ENCODE measurements at places on chromosomes 3 and 15. TPM values are rescaled to one million over a fixed set of nuclear protein-coding genes. Genes with fewer than 3 reads are reported as not detected.

DNA sequence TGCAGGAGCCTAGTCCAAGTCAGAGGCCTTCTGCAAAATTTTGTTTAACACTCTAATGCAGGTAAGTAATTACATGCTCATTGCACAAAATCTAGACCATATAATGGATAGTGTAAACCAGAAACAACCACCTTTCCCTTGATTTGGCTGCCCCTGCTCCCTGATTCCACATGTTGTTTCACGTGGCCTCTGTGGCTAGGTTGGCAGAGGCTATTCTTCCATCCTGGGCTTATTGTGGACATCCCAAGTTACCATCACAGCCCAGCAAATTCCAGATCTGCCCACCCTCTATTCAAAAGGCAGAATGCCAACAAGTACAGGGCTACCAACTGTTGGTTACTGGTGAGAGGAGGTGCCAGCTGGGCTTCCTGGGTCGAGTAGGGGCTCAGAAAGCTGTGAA, 794.5 kb upstream of the GRM7 start:
- H3K27ac ChIP-seq = no peak overlapping the region
- H3K36me3 ChIP-seq = no peaks in the 10 kb centered on the region
- H3K4me1 ChIP-seq = no peaks in the 10 kb centered on the region

GRCh38 chr3:68912376-68912775, 20.0 kb downstream of the TAFA4 start:
- no peak for DNase-seq
- no peak overlapping the region for H3K4me3 ChIP-seq
- H3K27ac ChIP-seq = no peak overlapping the region
- peaks cover 84% of the 10 kb centered on the region for H3K27me3 ChIP-seq
- H3K4me1 ChIP-seq = no peaks in the 10 kb centered on the region
- H3K36me3 ChIP-seq = no peaks in the 10 kb centered on the region

GRCh38 chr3:37384117-37384516, 209.7 kb upstream of the LRRFIP2 start:
- H3K36me3 ChIP-seq = peaks cover 85% of the 10 kb centered on the region
- no peak for DNase-seq
- no peak overlapping the region for H3K4me3 ChIP-seq
- H3K4me1 ChIP-seq = no peaks in the 10 kb centered on the region
- H3K27ac ChIP-seq = no peak overlapping the region

DNA sequence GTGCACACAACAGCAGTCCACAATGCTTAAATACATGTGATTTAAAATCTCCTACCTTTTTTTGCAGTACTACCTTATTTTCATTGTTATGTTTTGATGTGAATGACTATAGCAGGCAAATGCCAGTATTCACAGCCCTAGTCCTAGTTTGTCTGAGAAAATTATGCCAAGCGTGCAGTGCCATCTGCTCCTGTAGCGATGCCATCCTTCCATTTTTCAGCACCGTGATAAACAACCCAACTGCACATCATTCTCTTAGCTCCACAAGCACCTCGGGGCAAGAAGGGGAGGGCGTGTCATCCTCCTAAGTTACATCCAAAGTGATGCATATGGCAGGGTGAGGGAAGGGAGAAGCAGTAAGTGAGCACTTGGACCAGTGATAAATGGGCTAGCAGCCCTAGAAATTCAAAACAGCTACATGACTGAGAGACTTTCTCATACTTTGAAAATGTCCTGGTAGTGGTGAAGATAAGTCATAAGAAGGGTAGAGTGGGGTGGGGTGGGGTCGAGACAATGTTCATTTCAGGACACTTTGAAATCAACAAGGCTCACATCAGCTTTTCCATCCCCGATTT, 198.8 kb downstream of the LSAMP start:
- H3K4me3 ChIP-seq = no peak overlapping the region
- no peak for DNase-seq
- H3K36me3 ChIP-seq = no peaks in the 10 kb centered on the region
- H3K27me3 ChIP-seq = no peaks in the 10 kb centered on the region
- no peaks in the 10 kb centered on the region for H3K4me1 ChIP-seq

DNA sequence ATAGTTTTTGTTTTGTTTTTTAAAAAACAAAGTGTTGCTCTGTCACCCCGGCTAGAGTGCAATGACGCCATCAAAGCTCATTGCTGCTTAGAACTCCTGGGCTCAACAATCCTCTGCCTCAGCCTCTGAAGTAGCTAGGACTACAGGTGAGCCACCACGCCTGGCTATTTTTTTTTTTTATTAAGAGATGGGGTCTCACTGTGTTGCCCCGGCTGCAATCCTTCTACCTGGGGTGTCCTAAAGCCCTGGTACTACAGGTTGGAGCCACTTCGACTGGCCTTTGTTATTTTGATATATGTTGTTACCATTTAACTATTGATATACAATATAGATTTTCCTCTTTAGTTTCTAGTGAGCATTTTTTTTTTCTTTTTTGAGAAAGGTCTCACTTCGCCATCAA, 2.6 kb downstream of the NGLY1 start:
- no peaks in the 10 kb centered on the region for H3K27me3 ChIP-seq
- H3K36me3 ChIP-seq = peaks cover 36% of the 10 kb centered on the region
- H3K4me1 ChIP-seq = peaks cover 18% of the 10 kb centered on the region
- peak overlapping the region; percentile 61 for H3K27ac ChIP-seq
- H3K4me3 ChIP-seq = peak overlapping the region; percentile 43
- DNase-seq = no peak

DNA sequence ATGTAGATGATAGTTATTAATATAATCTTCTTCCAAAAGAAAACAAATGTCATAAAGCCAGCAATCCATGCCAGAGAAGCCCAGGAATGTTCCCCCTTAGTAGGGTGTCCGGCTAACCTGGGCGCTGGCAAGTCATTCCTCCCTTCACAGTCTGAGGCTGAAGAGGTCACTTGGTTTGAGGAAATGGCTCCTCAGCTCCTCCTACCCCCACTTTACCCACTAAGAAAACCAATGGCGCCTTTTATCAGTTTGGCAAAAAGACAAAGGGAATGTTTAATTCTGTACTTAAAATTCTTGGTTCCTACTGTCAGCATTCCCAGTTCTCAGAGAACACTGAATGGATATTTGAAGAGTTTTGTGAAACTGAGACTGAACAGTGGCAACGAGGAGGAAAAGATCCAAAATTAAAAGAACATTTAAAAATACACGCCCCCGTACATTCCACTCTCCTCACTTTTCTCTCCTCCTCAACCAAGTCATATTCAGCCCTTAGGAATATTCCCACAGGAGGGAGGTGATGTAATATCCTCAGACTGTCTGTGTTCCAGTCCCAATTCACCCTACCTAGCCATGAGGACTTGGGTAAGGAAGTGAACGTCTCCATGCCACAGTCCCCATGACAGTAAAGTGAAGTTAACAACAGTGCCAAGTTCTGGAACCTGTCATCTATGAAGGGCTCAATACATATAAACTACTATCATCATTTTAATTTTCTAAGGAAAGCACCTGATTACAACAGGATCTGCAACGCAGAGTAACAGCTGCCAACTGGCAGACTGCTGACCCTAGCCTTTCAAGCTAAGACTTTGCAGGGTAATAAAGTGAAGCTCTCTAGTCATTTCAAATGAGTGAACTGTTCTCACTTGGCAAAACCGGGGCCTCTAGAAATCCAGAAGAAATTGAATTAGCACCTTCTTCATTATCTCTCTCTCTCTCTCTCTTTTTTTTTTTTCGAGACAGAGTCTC, 234.5 kb upstream of the ICE2 start:
- no peak for DNase-seq
- no peaks in the 10 kb centered on the region for H3K36me3 ChIP-seq
- no peak overlapping the region for H3K27ac ChIP-seq
- H3K4me1 ChIP-seq = no peaks in the 10 kb centered on the region
- H3K4me3 ChIP-seq = no peak overlapping the region

The GNAT1 gene
- not detected for total RNA-seq

GRCh38 chr15:65424683-65425082, 1.9 kb upstream of the IGDCC4 start:
- H3K27ac ChIP-seq = no peak overlapping the region
- peaks cover 58% of the 10 kb centered on the region for H3K27me3 ChIP-seq
- no peak for DNase-seq
- no peaks in the 10 kb centered on the region for H3K36me3 ChIP-seq
- peaks cover 12% of the 10 kb centered on the region for H3K4me1 ChIP-seq

The CCDC39 gene
- total RNA-seq = 1.1 TPM

GRCh38 chr3:138429665-138430064, 4.8 kb upstream of the ESYT3 start:
- H3K4me3 ChIP-seq = no peak overlapping the region
- H3K27ac ChIP-seq = no peak overlapping the region
- H3K4me1 ChIP-seq = peaks cover 12% of the 10 kb centered on the region
- H3K36me3 ChIP-seq = no peaks in the 10 kb centered on the region

- DNase-seq = no peak
- peaks cover 9% of the 10 kb centered on the region for H3K27me3 ChIP-seq
- H3K4me3 ChIP-seq = no peak overlapping the region
- H3K36me3 ChIP-seq = no peaks in the 10 kb centered on the region
These were observed 447.4 kb downstream of the GABRB3 start for GRCh38 chr15:26325495-26325894.

DNA sequence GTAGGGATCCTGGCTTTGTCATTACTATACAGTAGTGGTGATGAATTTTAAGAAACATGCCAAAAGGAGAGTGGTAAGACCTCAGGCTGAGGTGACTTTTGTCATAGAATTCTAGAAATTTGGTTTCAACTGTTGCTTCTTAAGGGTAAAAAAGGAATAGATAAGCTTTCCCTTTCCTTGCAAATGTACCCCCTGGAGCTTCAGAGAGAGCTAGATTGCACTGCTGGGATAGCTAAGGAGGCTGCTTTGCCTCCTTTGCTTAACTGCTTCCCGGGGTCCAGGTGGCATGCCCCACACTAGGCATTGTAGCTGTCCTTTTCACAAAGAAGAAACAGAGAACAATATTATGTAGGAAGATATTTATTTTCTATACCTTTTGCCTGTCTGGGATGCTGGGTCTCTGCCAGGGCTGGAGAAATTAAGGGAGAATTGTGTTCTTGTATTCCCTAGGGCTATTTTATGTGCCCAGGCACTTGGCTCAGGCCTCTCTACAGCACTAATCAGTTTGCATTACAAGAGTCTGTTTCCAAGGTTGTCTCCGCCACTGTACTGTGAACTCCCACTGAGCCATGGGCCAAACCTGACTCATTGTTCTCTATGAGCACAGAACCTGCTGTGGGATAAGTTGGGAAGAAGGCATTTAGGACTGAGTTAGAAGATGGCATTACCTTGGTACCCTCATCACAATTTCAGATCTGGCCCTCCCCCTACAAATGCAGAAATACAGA, 460.0 kb downstream of the PDCD6IP start:
- H3K27ac ChIP-seq = peak overlapping the region; percentile 3
- no peaks in the 10 kb centered on the region for H3K36me3 ChIP-seq
- no peak overlapping the region for H3K4me3 ChIP-seq
- peaks cover 3% of the 10 kb centered on the region for H3K4me1 ChIP-seq
- DNase-seq = no peak

The CCR3 gene
- total RNA-seq = not detected

DNA sequence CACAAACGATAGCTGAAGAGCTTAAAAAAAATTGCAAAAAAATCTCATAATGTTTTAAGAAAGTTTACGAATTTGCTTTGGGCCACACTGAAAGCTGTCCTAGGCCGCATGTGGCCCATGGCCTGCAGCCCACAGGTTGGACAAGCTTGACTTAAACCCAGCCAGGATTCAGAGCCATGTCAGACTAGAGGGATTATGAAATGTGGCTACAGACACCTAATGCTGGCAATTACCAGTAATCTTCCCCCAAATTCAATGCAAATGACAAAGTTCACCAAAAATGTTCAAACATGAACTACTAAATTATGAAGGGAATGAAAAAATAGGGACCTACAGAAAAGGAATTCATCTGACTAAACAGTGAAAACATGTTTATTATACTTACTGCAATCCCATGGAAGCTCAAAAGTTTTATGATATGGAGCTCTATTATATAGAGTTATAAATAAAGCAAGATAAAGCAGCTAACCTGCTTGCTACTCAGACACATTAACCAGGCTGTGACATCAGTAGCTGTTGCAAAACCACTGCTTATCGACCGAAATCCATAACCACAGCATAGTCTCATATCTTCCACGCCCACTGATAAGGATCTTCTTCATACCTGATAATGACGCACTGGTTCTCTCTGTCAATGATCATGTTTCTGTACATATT, 49.2 kb downstream of the LDHAL6B start:
- no peak for DNase-seq
- H3K27ac ChIP-seq = no peak overlapping the region
- H3K36me3 ChIP-seq = no peaks in the 10 kb centered on the region
- H3K4me1 ChIP-seq = no peaks in the 10 kb centered on the region

- peaks cover 9% of the 10 kb centered on the region for H3K27me3 ChIP-seq
- no peak for DNase-seq
- no peaks in the 10 kb centered on the region for H3K4me1 ChIP-seq
- H3K36me3 ChIP-seq = no peaks in the 10 kb centered on the region
- H3K27ac ChIP-seq = no peak overlapping the region
- no peak overlapping the region for H3K4me3 ChIP-seq
These were observed 433.8 kb upstream of the RBMS3 start for GRCh38 chr3:28846971-28847478.

The RBM5 gene
- 402 TPM for total RNA-seq

DNA sequence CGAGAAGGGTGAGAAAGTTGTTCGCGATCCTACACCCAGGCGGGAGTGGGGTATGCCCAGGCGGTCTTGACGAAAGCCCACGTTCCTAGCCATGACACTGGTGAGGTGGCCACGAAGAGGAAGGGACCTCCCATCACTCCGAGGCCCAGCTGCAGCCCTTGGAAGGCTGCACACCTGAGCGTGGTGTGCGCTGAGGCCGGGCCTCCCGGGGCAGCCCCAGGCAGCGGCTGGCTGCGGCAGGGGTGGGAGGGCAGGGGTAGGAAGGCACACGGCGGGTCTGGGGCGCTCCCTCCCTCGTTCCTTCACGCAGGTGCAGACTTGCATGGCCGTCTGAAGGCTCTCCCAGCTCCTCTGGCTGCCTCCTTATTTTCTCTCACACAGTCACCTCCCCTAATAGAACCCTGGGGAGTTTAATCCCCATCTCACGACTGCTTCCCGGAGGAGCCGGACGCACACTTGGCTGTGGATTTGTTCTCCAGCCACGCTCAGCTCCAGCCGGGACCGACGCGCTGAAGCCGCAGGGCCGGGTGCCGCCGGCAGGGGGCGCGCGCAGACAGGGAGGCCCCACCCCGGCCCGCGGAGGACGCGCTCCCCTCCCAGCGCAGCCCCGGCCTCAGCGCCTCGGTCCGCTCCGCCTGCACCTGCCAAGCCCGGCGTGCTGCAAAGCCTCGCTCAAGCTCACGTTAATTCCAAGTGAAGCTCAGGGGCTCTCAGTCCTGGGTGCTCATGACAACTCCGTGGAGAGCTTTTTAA, 37.8 kb upstream of the MUC4 start:
- H3K4me1 ChIP-seq = peaks cover 8% of the 10 kb centered on the region
- no peaks in the 10 kb centered on the region for H3K36me3 ChIP-seq
- peak; percentile 63 for DNase-seq
- no peak overlapping the region for H3K4me3 ChIP-seq

DNA sequence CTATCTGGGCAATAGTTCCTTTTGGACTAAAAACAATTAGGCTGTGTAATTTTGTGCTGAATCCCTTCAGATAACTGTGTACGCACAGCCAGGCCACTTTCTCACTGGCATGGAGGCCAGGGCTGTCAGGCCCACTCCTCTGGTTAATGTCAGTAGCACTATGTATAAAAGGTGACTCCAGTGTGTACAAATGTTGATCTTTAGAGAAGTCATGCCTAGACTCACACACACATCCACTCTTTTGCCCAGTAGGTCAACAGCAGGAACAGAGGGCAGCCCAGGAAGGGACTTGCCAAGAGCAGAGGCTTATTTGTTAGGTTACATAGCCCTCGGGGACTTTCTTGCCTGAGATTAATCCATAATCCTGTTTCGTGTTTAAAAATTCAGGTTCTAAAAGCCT, 416.6 kb upstream of the WNT5A start:
- H3K4me3 ChIP-seq = no peak overlapping the region
- no peak for DNase-seq
- no peaks in the 10 kb centered on the region for H3K4me1 ChIP-seq
- no peaks in the 10 kb centered on the region for H3K27me3 ChIP-seq
- H3K27ac ChIP-seq = no peak overlapping the region
- no peaks in the 10 kb centered on the region for H3K36me3 ChIP-seq

The UPK1B gene
- not detected for total RNA-seq

The SPSB4 gene
- not detected for total RNA-seq
